ENCODE measurements at places on chromosomes 13 and 19. TPM values are rescaled to one million over a fixed set of nuclear protein-coding genes. Genes with fewer than 3 reads are reported as not detected.
A peak's percentile ranks its signal among the peaks of the same experiment; 100 is the strongest.

DNA sequence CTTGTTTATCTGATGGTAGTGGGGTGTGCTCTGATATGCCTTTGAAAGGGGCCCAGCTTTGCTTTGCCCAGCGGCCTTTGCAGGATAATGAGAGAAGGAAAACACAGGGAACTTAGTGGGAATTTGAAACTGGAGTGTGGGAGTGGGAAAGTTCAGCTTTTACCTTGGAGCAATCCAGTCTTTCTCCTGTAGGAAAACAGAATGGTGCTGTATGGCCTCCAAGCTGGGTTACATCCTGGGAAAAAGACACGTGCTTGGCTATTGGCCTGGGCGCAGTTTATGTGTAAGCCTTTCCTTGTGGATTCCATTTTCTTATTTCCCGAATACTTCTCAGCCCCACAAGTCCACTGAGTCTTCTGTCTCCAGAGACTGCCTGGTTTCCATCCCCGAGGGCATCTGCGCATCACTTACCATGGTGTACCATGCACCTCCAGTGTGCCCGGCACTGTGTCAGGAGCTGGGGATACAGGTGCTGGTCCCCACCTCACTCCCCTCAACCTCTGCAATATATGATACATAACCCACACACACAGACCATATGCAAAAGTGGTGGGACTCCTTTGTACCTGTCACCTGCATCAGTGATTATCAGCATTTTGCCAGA, 31.5 kb downstream of the ACTN4 start:
- no peaks in the 10 kb centered on the region for H3K27me3 ChIP-seq
- no peaks in the 10 kb centered on the region for H3K36me3 ChIP-seq
- DNase-seq = no peak

DNA sequence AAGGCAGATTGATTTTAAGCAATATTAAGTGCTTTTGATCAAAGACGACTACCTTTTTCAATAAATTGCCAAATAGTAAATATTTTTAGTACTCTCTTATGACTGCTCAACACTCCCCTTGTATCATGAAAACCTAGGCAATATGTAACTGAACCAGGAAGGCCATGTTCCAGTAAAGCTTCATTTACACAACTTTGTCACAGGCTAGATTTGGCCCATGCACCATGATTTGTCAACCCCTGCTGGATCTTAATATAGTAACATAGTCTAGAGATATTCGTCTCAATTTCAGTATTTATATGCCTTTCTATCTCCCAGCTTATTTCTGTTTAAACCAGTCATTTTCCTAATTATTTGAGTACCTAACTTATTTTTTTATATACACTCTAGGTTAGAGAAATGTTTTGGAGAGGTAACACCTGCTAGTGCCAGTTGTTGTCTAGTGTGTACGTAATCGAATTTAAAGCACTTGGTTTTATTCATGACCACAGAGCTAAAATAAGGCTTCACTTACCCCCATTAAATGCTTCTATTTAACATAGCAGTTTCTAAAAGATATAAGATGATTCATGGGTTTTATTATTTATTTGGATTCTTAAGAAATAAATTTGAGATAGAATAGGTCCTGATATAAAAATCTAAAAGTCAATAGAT, 21.0 kb downstream of the TPP2 start:
- no peaks in the 10 kb centered on the region for H3K36me3 ChIP-seq
- no peaks in the 10 kb centered on the region for H3K27me3 ChIP-seq
- H3K4me1 ChIP-seq = no peaks in the 10 kb centered on the region
- no peak overlapping the region for H3K27ac ChIP-seq
- no peak for DNase-seq

DNA sequence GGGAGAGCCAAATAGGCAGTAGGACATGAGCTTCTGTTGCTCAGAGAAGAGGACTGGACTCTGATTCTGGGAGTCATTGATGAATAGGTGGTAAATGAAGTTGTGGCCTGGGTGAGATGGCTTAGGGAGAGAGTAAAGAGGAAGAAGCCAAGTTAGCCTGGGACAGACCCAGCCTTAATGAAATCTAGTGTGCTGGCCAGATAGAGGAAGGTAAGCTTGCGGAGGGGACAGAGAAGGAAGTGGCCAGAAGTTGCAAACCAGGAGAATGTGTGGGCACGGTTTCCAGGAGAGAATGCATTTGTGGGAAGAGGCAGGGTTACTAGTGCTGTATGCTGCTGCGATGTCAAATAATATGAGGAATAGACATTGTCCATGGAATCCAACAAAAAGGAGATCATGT, 83.3 kb upstream of the OLFM4 start:
- no peak overlapping the region for H3K27ac ChIP-seq
- no peak overlapping the region for H3K4me3 ChIP-seq
- DNase-seq = no peak
- H3K27me3 ChIP-seq = no peaks in the 10 kb centered on the region

DNA sequence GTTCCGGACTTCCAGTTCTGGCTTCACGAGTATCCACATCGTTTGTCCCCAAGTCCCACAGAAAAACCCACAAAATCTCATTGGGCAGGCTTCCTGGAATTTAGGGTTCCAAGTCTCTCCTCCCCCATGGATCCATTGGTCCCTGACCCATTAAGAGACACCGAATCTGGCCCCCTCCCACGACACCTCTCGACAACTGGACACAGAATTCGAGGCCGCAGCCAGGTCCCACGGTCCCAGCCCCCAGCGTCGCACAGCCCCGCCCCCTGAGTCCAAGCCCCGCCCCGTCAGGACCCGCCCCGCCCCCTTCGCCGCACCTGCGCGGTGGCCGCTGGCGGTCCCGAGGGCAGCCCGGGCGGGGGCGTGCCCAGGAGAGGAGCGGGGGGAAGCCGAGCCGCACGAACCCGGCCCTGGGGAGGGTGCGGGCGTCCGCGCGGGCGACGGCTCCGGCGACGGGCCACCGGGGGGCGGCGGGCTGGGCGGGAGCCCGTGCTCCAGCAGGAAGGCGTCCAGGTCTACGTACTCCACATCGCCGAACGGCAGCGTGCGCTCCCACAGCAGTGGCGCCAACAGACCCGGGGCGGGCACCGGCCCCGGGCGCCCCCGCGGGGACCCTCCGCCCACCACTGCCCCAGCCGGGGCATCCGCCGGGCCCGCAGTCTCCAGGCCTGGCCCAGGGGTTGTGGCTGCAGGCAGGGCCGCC, 1.8 kb downstream of the DBP start:
- peak overlapping the region; percentile 89 for H3K27ac ChIP-seq
- no peaks in the 10 kb centered on the region for H3K36me3 ChIP-seq
- H3K4me1 ChIP-seq = peaks cover 20% of the 10 kb centered on the region

IRGC gene
- not detected for total RNA-seq

- no peak for DNase-seq
- no peaks in the 10 kb centered on the region for H3K27me3 ChIP-seq
- H3K4me1 ChIP-seq = peaks cover 4% of the 10 kb centered on the region
- H3K36me3 ChIP-seq = no peaks in the 10 kb centered on the region
Observed at GRCh38 chr13:26987486-26988013, 184.1 kb downstream of the USP12 start.

DNA sequence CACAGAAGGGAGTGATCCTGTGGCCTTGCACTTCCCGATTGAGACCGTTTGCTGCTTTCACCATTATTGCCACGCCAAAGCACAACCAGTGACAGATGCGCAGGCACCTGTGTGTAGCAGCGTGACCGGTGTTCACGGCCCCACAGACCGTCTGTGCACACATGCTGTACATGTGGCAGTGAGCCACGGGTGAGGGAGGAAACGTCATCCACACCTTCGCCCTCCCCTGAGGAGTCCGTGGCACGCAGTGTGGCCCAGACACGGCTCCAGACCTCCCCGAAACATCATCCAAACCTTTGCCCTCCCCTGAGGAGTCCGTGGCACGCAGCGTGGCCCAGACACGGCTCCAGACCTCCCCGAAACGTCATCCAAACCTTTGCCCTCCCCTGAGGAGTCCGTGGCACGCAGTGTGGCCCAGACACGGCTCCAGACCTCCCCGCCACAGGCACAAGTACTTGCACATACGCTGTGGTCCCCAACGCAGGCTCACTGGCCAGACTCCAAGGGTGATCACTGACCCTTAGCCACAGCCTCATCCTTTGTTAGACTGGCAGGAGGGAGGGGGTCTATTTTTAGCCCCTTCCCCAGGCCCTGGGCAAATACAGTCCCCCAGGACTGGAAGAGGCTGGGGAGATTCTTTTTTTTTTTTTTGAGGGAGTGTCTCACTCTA, 7.9 kb upstream of the SHC2 start:
- no peak for DNase-seq
- H3K4me3 ChIP-seq = no peak overlapping the region
- no peak overlapping the region for H3K27ac ChIP-seq
- no peaks in the 10 kb centered on the region for H3K36me3 ChIP-seq
- H3K27me3 ChIP-seq = no peaks in the 10 kb centered on the region

DNA sequence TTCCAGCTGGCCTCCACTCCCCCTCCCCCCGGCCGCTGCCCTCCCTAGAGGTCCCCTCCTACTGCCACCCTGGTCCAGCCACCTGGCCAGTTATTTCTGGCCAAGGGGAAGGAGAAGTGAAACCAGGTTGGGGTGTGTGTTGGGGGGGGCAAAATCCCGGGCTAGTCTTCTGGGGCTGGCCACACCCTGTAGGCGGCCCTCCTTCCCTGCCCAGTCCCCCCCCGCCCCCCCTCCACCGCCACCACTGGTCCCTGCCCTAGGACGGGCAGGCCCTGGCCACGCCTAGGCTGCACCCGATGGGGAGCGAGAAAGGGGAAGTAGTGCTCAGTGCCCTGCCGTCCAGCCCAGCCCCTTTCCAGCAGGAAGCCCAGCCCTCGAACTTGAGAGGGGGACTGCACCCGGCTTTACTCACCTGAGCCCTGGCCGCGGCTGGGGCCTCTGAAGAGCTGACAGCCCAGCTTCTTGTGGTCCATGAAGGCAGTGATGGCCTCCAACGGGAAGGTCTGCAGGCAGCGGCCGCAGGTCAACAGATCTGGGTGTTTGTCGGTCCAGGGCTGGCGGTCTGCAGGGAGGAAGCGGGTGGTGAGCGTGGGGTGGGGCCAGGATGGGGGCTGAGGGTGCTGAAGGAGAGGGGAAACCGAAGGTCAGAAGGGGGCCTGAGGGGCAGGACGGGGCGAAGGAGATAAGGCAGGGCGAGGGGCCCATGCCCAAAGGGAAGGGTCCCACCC, 813 bp downstream of the ZNF296 start:
- DNase-seq = no peak
- no peaks in the 10 kb centered on the region for H3K36me3 ChIP-seq
- H3K27me3 ChIP-seq = no peaks in the 10 kb centered on the region
- H3K4me3 ChIP-seq = peak overlapping the region; percentile 36
- H3K27ac ChIP-seq = no peak overlapping the region

GRCh38 chr13:113456116-113456702, 2.9 kb upstream of the ADPRHL1 start:
- H3K27ac ChIP-seq = no peak overlapping the region
- no peaks in the 10 kb centered on the region for H3K27me3 ChIP-seq
- H3K4me3 ChIP-seq = no peak overlapping the region
- H3K4me1 ChIP-seq = peaks cover 1% of the 10 kb centered on the region
- DNase-seq = no peak
- H3K36me3 ChIP-seq = no peaks in the 10 kb centered on the region

DNA sequence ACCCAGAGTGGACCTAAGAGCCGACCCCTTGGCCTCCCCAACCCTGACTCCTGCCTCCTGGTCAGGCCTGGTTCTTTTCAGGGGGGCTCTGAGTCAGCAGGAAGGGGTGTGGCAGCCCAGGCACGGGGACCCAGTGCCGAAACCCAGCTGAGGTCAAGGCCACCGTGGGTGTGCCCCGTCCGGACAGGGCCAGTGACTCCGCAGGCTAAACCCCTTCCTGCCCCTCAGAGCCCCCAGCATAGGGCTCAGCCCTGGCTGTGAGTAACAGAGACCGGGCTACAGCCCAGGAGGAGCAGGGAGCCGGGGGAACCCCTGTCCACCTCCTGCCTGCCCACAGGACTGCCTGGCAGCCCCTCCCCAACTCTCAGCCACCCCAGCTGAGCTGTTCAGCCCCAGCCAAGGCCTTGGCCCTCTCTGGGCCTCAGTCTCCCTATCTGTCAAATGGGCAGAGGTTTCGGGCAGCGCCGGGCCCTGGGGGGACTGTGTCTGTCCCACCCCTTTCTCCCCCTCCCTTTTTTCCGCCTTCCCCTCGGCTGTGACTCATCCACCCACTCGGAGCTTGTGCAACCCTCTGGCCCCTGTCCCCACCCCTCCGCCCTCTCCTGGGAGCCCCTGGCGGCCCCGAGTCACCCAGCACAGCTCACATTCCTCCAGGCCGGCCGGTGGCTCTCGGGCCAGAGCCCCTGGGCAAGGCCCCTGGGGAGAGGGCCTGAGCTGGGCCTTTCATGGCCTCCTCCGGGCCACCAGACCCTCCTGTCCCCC, 8.6 kb downstream of the ZBTB7A start:
- no peaks in the 10 kb centered on the region for H3K27me3 ChIP-seq

DNA sequence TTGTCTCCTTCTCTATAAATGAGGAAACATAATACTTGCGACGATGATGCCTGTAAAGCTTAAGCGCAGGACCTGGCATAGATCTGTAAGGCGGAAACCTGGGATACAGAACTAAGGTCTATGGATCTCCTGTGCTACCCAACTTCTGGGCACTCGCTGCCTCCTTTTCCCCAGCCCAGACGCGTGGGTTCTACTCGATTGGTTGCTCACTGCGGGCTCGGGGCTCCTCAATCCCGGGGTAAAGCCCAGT, 615 bp upstream of the PSMC4 start:
- peak overlapping the region; percentile 82 for H3K4me3 ChIP-seq
- H3K36me3 ChIP-seq = no peaks in the 10 kb centered on the region
- H3K27me3 ChIP-seq = no peaks in the 10 kb centered on the region
- peak overlapping the region; percentile 76 for H3K27ac ChIP-seq

ZNF345 gene
- total RNA-seq = 8.6 TPM

- H3K4me1 ChIP-seq = peaks cover 8% of the 10 kb centered on the region
- no peaks in the 10 kb centered on the region for H3K27me3 ChIP-seq
- H3K4me3 ChIP-seq = peak overlapping the region; percentile 72
- peak overlapping the region; percentile 30 for H3K27ac ChIP-seq
Observed at GRCh38 chr19:2014131-2014571, 1.4 kb downstream of the BTBD2 start.

DNA sequence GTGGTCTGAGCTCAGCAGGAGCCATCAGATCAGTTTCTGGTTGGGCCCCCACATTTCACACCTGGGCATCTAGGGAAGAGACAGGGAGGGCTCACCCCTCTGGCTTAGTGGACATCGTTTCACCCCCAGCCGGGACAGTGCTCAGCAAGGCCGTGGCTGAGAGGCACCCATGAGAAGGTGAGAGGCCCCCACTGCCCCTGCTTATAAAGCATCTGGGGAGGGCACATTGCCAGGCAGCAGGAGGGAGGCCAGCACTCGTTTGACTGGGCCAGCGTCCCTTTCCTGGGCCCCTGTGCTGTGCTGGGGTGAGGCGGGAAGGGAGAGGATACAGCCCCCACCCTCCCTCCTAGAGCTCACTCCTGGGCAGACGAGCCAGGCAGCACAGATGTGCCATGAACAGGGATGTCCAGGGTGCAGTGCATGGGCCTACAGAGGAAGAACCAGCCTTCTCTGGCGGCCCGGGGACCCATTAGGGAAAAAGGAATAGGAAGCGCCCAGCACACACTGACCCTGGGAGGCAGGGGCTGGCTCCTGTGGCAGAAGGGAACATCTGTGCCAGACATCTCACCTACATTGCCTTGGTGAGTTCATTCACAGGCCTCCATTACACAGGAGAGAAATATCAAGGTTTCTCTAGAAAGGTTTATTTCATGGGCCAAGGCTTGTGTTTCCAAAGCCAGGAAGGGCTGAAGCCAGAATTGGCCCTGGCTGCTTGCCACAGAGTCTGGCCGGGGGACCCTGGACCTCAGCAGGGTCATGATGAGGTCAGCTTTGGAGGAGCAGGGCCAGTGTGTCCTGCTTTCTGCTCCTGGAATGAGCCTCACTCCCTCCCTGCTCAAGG, 7.7 kb downstream of the AP1M1 start:
- no peaks in the 10 kb centered on the region for H3K27me3 ChIP-seq
- H3K4me3 ChIP-seq = no peak overlapping the region
- H3K27ac ChIP-seq = peak overlapping the region; percentile 7
- peaks cover 2% of the 10 kb centered on the region for H3K4me1 ChIP-seq
- H3K36me3 ChIP-seq = no peaks in the 10 kb centered on the region
